ENCODE measurements at places on chromosomes 16 and 17. TPM values are rescaled to one million over a fixed set of nuclear protein-coding genes. Genes with fewer than 3 reads are reported as not detected.

STAC2 gene
- total RNA-seq, result not detected

DNA sequence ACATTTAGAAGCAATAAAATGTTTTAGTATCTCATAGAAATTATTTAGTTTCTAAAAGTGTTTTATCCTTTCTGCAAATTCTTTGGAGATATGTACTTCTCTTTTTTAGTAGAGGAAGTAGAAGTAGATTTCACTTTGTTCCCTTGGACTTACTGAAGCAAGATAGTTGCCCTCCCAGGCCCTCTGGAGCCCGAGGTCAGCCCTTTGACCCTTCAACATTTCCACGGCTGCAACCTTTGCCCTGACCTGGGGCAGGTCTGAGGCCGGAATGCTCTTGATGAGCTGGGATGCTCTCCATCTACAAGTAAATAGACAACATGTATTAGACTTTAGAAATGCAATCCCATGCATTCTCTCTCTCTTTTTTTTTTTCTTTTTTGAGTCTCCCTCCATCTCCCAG lies 167.5 kb downstream of the CDK5R1 start:
- no peak for DNase-seq

DNA sequence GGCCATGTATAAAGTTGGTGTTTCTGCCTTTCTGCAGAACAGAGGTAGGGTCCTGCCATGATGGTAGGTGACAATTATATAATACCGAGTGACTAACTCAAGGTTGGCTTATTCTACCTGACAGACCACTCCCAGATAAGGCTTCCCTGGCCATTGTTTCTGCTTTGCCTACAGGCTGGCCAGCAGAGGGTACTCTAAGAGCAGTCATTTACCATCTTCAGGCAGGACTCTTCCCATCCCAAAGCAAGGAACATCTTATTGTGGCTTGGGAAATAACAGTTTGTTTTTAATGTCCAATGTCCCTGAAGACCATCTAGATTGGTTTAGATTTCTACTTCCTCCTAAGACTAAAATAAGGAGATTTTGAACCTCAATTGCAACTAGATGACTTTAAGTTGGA lies 74.1 kb downstream of the SNX11 start:
- DNase-seq, result no peak

- peak; percentile 40 for DNase-seq
These were observed 113.5 kb upstream of the RPL38 start for GRCh38 chr17:74089869-74090464.

DNA sequence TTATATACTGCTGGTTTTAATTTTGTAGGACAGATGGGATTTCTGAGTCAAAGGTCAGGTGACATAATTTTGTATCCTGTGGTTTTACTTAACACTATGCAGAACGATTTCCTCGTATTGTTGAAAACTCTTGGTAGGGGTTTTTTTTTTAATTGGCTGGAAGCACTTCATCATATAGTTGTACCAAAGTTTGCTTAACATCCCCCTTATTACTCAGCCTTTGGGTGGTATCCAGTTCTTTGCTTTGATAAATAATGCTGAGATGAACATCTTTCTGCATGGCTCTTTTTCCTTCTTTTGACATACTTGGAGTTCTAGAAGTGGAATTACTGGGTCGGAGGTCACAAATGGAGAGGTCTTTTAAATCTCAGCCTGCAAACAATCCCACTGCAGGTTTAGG lies 419.1 kb downstream of the MAF start:
- no peak for DNase-seq

- DNase-seq, result peak; percentile 55
These were observed 18.7 kb downstream of the VAC14 start for GRCh38 chr16:70782237-70782636.

- no peak for DNase-seq
These were observed 10.3 kb upstream of the ITGAX start for GRCh38 chr16:31344712-31345111.

- no peak for DNase-seq
These were observed 11.2 kb upstream of the PRKAR1A start for GRCh38 chr17:68501074-68501473.

GRCh38 chr16:64242492-64242891 lies 879.4 kb downstream of the CDH11 start:
- no peak for DNase-seq

DNA sequence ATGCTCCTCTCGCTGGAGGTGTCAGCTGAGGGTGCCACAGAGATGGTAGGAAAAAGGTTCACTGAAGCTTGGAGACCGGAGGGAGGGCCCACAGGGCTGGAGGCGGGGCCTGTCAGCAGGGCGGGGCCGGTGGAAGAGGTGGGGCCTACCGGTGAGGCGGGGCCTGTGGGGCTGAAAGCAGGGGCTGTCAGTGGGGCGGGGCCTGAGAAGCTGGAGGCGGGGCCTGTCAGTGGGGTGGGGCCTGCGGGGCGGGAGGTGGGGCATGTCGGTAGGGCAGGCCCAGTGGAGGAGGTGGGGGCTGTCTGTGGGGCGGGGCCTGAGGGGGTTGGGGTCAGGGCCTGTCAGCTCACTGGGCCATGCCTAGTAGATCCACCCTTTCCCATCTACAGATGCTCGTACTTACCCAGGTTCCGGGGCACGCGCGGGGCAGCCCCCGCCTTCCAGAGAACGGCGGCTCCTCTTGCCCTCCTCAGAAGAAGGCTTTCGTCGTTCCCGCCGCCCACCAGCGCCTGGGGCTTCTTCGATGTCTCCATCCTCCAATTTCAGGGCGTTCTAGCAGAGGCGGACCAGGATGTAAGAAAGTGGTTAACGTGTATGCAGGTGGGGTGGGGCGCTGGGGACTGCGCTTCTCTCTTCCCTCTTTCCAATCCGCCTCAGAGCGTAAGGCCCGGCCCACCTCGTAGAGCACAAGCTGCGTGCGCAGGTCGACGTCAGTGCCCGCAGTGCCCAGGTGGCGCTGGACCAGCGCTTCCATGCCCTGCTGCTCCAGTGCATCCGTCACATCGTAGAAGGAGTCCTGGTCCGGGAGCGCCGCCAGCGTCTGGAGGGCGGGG lies 9.8 kb downstream of the TMEM208 start:
- DNase-seq, result peak; percentile 71

DNA sequence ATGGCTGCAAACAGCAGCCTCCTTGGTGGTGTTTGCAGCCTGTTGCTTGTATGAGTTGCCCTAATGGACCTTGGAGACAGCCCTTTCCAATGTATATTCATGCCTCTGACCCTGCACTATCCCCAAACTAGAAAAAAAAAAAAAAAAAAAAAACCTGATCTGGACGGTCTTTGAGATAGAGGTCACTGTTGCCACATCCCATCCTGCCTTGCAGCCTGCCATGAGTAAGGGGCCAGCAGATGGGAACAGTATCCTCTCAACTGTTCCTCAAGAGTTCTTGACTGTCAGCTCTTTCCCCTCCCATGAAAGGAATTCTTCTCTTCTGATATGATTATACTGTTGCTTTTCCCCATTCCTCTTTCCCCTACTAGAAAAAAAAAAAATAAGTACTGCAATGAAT lies 152.4 kb downstream of the SSH2 start:
- DNase-seq, result no peak

DNA sequence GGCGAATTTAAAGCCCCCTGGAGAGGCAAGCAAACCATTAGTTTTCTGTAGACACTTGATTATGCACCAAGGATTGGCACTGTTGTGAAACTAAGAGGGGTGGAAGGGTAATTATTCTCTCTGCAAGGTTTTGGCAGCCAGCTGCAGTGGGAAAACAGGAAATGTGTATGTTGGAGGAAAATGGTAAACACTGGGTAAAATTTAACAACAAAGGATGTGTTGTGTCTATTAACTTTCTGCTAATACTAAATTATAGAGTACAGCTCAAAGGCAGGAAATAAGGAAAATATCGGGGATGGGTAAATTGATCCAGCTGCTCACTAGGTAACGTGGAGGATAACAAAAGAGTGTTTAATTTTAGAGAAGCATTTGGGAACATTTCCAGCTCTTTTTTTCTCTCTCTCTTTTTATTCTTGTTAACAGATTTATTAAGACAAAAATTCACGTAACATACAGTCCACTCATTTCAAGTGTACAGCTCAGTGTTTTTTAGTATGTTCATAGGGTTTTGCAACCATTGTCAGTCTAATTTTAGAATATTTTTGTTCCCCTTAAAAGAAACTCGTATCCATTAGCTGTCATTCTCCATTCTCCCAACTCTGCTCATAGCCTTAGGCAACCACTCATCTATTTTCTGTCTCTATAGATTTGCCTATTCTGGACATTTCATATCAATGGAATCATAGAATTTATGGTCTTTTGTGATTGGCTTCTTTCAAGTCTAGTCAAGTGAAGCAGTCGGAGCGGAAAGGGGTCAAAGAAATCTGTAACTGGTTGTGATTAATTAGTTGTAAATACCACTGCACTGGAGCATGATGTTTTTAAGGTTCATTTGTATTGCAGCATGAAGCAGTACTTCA lies 41.8 kb downstream of the TANGO6 start:
- DNase-seq, result no peak
